ENCODE measurements at places on chromosomes 6 and 20.
A peak's percentile ranks its signal among the peaks of the same experiment; 100 is the strongest.

DNA sequence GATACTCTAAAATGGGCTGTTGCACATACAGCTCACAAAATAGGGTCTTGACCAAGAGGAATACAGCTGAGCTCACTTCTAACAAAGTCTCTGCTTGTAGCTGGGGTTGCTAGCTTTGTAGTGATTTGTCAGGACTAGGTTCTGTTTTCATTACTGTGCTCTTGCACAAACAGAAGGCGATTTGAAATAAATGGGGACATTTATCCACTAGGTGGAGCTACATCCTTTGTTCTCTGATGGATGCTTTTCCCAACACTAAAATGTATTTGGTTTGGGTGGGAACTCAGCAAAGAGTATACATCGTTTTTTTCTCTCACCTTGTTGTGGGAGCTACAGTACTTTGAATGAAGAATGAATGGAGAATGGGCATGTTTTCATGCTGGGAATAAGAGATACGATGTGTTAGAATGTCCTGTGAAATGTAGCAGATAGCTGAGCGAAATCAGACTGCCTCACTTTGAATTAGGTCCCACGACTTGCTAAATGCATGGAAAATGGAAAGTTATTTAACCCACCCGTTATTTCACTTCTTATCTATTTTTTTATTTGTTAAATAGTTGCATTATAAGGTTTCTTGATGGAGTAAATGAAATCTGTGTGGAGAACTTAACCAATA, 494.7 kb upstream of the MAP3K7 start:
- peaks cover 13% of the 10 kb centered on the region for H3K4me1 ChIP-seq
- no peak overlapping the region for H3K27ac ChIP-seq
- H3K4me3 ChIP-seq = no peak overlapping the region
- no peaks in the 10 kb centered on the region for H3K27me3 ChIP-seq

DNA sequence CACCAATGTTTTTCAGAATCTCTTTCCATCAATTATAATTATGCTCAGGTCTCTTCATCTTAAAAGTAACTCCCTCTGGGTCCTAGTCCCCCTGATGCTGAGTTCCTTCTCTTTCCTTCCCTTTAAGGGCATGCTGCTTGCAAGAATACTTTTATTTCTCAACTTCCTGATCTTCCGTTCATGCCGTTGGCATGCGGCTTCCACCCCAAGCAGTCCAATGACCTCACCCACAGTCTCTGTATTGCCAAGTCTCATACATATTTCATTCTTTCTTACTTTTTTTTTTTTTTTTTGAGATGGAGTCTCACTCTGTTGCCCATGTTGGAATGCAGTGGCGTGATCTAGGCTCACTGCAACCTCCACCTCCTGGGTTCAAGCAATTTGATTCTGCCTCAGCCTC, 83.5 kb downstream of the NDUFAF5 start:
- no peaks in the 10 kb centered on the region for H3K27me3 ChIP-seq
- no peaks in the 10 kb centered on the region for H3K36me3 ChIP-seq
- peak; percentile 36 for DNase-seq
- H3K4me1 ChIP-seq = peaks cover 5% of the 10 kb centered on the region

DNA sequence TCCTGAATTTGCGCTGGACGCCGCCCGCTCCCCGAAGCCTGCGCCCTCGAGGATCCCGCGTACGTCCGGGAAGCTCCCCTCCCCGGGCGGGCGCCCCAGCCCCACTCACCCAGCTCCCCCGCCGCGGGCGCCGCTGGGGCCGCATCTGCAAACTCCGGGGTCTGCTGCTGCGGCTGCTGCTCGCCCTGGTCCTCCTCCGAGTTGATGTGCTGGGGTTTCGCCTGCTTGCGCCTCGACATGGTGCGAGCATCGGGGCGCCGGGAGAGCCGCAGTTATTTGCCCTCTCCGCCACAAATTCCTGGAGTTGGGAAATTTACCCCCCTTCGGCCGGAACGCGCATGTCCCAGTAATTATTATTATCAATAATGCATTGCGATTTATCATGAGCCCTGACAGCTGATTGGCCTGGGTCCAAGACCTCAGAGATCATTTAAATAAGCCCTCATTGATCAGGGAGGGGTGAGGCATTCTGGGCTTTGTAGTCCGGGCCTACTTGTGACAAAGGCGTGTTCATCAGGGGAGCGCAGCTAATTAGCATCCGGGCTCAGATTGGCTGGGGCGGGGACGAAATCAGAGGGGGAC, at the start of gene SALL4:
SALL4 (minus strand) TSS at position 352 of the 582 bp plus-strand sequence; CDS start at position 239, 113 bp downstream.
- H3K4me1 ChIP-seq = peaks cover 25% of the 10 kb centered on the region
- peak within 1 kb of the TSS; percentile 57 for H3K4me3 ChIP-seq
- peaks cover 3% of the 10 kb centered on the region for H3K27me3 ChIP-seq
- peak within 1 kb of the TSS; percentile 32 for H3K27ac ChIP-seq
- no peaks in the 10 kb centered on the region for H3K36me3 ChIP-seq
- peak; percentile 21 for DNase-seq

DNA sequence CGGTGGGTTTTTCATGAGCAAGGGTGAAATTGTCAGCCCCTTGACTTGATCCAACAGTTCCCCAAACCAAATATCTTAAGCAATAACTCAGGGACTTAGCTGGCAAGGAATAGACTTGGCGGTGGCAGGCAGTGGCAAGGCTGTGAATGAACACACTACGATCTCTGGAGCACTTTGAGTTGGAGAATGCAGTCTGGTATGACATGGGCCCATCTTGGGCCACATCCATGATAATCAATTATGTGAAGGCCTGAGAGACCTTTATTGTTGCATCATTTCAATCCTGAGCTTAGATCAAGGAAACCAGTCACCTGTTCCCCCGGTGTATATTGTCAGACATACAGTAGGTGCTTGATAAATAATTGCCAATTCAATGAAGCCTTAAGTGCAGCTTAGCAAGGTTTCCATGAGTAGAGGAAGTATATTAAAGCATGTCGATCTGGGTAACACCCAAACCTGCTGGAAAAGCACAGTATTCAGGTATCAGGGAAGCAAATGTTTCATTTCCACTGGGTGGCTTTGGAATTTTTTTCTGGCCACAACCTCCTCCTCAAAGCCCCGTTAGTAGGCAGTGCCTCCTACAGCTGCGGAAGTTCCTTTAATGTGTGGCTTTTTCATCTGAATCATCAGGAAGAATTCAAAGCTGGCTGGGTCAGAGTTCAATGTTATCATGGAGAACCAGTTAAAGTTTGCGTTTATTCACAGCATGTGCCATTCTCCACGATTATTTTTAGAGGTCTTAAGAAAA, 10.2 kb downstream of the CASS4 start:
- no peaks in the 10 kb centered on the region for H3K36me3 ChIP-seq
- H3K27me3 ChIP-seq = no peaks in the 10 kb centered on the region
- H3K27ac ChIP-seq = peak overlapping the region; percentile 81
- DNase-seq = peak; percentile 85

DNA sequence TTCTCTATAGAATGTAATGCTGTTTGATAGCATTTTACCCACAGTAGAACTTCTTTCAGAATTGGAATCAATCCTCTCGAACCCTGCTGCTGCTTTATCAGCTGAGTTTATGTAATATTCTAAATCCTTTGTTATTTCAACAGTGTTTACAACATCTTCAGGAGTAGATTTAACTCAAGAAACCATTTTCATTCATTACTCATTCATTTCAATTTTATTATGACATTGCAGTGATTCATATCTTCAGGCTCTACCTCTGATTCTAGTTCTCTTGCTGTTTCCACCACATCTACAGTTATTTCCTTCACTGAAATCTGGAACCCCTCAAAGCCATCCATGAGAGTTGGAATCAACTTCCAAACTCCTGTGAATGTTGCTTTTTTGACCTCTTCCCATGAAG, 93.7 kb downstream of the ZFAND3 start:
- no peaks in the 10 kb centered on the region for H3K4me1 ChIP-seq
- DNase-seq = peak; percentile 12
- H3K4me3 ChIP-seq = no peak overlapping the region
- no peaks in the 10 kb centered on the region for H3K36me3 ChIP-seq

DNA sequence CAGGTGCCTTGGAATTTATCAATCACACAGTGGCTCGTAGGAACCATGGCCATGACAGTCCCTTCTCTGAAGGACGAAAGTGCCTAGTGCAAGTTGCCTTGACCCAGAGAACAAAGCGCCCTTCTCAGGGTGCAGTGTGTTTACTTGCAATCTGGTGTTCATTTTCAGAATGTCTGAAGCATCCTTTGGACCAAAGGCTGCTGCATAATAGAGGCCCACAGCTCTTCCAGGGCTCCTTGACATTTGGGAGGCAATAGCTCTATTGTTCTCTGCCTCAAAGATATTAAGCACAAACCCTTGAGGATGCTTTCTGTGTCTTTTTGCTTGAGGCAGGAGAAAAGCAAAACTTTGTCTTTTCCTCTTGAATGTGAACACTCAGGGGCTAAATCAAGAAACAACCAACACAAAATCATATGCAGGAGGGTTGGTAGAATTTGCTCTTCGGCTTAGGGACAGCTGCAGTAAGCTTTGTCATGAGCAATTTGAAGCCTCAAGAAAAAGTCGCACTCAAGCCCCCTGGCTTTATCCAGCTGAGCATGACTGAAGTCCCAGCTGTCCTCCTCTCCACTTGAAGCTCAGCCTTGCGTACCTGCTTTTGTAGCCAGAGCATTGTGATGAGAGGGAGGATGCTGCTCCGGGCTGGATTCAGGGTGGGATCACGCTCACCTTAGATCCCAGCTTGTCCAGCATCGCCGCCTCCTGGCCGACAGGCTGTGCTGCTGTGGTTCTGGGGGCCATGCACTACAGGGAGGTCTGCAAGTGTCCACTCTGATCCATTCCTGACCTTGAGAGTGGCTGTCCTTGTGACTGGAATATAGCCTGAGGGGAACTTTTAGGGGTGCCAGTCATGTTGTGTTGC, 495.4 kb downstream of the CDH26 start:
- no peaks in the 10 kb centered on the region for H3K36me3 ChIP-seq
- DNase-seq = no peak

DNA sequence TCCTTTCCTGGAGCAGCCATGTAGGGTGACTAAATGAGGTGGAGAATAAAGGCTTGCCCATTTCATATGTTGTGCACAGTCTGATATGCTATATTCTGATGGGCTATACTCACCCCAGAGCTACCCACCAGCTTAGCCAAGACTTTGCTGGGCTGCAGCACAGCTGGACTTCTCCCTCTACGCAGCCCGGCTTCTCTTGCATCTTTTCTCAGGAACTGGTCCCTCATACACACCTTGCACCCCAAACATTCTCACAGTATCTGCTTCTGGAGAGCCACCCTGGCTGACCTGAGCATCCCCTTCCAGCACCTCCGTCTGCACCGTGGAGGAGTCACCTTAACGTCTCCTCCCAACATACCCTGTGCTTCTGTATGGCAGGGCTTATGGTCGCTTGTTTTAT, 150.8 kb upstream of the PMEPA1 start:
- H3K27me3 ChIP-seq = no peaks in the 10 kb centered on the region
- no peaks in the 10 kb centered on the region for H3K36me3 ChIP-seq
- no peak for DNase-seq
- H3K4me3 ChIP-seq = no peak overlapping the region
- H3K27ac ChIP-seq = no peak overlapping the region

DNA sequence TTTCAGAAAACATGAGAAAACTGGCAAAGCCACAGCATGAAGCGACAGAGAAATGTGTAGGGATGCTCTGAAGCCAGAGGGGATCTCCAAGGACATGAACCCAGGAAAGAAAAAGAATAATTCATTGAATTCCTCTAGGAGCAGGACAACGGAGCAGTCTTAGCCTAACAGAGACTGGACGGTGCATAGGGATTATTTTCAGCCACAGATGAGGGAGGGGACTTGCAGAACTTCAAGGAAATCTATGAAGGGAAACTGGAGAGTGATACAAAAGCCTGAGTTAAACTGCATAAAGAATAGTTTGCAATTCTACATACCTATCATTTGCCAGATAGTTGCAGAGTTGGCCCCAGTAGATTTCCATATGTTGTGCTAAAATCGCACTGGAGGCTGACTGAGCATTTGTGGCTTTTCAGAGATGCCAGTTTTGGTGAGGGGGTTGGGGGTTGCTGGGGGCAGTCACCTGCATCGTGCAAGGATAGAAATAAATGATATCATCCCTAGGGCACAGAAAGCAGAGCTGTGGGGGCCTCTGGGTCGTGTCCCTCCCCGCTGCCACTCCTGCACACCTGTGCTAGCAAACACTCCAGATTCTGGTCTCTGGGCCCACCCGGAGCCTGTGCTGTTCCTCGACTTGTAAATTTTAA, 443.2 kb upstream of the JARID2 start:
- no peaks in the 10 kb centered on the region for H3K36me3 ChIP-seq
- H3K27ac ChIP-seq = no peak overlapping the region
- DNase-seq = no peak
- H3K4me1 ChIP-seq = peaks cover 6% of the 10 kb centered on the region
- H3K4me3 ChIP-seq = no peak overlapping the region
- H3K27me3 ChIP-seq = no peaks in the 10 kb centered on the region

GRCh38 chr20:54320148-54320607, 112.3 kb downstream of the PFDN4 start:
- H3K36me3 ChIP-seq = no peaks in the 10 kb centered on the region
- DNase-seq = peak; percentile 4
- H3K4me3 ChIP-seq = no peak overlapping the region
- peaks cover 4% of the 10 kb centered on the region for H3K4me1 ChIP-seq
- no peak overlapping the region for H3K27ac ChIP-seq

DNA sequence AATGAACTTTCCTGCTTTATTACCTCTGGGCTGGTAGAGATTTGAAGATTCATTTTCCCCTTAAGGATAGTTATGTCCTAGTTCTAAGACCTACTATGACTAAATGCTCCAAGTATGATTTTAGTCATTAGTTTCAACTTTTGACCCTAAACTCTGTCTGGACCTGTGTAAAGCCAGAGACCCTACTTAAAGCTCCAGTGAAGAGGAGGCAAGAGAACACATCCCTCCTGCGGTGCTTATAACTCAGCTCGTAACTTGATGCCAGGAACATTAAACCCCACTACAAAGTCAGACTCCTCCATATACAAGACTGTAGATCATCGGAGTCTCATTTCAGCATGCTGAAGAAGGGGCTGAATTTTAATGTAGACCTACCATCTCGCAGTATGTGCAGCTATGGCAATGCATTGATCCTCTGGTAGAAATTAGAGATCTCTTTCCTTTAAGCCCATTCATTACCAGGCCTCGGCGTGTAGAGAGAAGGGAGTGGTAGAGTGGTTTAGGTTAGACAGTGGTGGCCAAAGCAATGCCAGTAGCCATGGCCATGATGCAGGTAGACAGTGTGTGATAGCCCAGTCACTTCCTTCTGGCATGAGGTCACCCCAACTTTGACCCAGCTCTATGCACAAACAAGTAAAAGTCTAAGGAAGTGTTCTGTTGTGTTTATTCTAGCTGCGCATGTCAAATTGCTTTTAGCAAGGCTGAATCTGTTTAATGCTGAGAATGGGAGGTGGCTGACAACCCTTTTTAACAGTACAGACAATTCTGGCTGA, 34.8 kb upstream of the MYB start:
- peaks cover 7% of the 10 kb centered on the region for H3K4me1 ChIP-seq
- peaks cover 3% of the 10 kb centered on the region for H3K27me3 ChIP-seq
- H3K27ac ChIP-seq = peak overlapping the region; percentile 6
- DNase-seq = peak; percentile 87
- H3K4me3 ChIP-seq = no peak overlapping the region
- H3K36me3 ChIP-seq = no peaks in the 10 kb centered on the region

GRCh38 chr20:59692139-59692538, 87.8 kb downstream of the PHACTR3 start:
- H3K27ac ChIP-seq = no peak overlapping the region
- H3K4me1 ChIP-seq = no peaks in the 10 kb centered on the region
- no peak overlapping the region for H3K4me3 ChIP-seq
- no peaks in the 10 kb centered on the region for H3K36me3 ChIP-seq
- no peak for DNase-seq
- H3K27me3 ChIP-seq = no peaks in the 10 kb centered on the region

- no peak overlapping the region for H3K27ac ChIP-seq
- no peaks in the 10 kb centered on the region for H3K4me1 ChIP-seq
- H3K27me3 ChIP-seq = no peaks in the 10 kb centered on the region
- DNase-seq = no peak
Measured at GRCh38 chr20:15596220-15596890, 976.9 kb downstream of the KIF16B start.
